ENCODE measurements at places on chromosomes 3 and 15.

DNA sequence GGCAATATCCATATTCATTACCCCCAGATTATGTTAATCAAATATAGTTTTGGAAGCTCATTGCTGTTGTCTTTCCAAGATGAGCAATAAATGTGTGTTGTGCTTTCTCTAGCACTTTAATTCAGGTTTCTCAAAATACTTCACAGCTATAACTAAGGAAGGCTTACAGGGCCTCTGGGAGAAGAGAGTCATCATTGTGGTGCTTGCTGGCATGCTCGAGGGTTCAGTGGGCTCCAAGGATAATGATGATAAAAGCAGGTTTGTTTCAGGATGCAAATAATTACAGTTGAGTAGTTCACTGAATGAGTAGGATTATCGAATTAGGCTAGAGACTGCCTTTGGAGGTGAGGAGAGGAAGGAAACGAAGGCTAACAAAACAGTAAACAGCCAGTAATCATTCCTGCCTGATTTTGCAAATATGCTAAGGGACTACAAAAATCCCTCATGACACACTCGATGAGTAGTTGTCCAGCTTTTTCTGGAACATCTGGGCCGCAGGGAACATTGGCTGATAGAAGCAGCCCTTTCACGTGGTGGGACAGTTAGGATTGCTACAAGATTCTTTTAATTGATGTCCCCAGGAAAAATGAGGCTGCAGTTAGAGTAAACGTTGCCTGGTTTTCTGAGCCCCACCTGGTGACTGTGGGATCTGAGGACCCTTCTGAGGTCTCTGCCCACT is 54.1 kb downstream of the SLC7A14 start:
- DNase-seq: peak; percentile 12

DNA sequence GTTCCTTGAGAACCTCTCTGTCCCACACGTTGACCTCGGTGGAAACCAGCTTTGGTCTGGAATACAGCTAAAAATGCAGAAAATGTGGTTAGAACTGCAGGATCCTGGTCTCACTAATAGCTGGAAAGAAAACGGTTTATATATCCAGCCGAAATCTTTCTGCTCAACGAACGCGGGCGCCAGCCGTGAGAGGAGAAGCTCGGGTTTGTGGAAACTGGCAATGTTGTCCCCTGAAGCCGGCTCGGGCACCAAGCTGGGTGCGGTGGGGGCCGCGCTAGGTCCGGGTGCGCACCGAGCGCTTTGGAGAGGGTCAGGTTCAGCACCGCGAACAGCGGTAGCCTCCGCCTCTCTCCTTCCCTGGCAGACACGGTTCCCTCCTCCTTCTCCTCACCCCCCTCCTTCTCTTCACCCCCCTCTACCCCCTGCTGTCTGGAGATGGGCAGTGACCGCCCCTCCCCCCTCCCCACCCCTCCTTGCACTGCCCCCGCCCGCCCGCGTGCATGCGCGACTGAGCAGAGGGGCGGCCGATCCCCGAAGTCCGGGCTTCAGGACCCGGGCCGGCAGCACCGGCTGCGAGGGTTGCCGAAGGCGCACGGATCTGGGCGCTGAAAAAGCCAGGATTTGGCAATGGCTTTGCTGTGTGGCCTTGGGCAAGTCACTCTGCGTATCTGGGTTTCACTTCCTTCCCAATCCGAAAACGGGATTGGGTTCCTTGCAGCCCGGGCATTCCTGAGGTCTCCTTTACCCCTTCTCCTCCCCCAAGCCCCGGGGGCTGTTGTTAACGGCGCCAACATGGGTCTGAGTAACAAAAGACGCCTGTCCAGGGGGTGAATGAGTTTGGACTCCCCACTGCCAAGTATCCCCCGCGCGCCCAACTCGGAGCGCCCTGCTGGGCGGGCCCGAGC is at the start of gene SKOR1:
TSS of gene SKOR1 (plus strand) at position 534 of the 905 bp plus-strand sequence. CDS start at position 628, 94 bp downstream.
- no peak for DNase-seq

DNA sequence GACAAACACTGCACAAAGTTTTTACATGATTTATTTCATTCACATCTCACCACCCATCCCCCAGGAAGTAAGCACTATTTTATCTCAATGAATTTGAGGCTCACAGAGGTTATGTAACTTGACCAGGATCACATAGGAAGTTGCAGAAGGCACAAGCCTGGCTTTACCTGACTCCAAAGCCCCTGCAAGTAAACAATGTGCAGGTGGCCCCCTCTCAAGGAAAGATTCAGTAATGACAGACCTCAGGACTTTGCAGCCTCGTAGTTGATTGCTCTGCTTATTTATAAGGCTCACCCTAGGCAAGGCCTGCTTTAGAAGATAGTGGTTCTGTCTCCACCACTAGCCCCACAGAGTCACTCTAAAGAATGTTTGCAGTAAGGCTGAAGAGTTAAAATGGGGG is 79.8 kb upstream of the MDFIC2 start:
- DNase-seq: no peak

- no peak for DNase-seq
Measured at GRCh38 chr3:28547677-28548076, 199.1 kb upstream of the AZI2 start.

DNA sequence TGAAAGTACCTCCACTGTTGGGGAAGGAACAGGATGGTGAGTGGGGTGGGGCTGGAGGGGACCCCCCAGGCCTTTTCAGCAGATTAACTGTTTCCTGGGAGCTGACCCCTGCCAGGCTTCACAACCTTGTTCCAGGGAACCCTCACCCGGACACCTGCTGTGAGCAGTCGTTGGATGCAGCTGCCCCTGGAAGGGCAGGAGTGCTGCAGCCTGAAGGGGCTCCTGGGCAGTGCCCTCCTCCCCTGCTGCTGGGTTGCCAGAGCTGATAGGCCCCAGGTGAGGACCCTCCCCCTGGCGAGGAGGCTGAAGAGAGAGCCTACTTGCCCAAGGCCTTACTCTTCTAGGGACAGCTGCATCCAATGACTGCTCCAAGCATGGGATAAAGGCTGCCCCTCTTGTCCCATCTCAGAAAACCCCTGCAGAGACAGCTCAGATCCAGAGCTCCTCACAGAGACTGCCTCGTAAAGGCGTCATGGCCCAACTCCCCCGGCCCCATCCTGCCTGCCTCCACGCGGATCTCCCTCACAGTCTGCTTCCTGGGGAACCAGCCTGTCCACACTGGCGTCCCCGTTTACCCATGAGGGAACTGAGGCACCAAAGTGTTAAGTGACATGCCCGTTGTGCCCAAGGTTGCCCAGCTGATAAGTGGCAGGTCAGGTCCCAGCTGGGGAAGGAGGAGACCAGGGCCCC is 193.4 kb upstream of the LINGO1 start:
- no peak for DNase-seq

DNA sequence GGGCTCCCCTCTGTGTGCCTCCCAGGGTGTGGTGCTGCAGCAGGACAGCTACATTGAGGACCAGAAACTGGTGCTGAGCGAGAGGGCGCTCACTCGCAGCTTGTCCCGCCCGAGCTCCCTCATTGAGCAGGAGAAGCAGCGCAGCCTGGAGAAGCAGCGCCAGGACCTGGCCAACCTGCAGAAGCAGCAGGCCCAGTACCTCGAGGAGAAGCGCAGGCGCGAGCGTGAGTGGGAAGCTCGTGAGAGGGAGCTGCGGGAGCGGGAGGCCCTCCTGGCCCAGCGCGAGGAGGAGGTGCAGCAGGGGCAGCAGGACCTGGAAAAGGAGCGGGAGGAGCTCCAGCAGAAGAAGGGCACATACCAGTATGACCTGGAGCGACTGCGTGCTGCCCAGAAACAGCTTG is 53.7 kb downstream of the KLHL25 start:
- DNase-seq: no peak
